ENCODE measurements at places on chromosomes 16 and 17.

- DNase-seq, result no peak
These were observed 5.6 kb downstream of the MMD start for GRCh38 chr17:55416000-55416399.

DNA sequence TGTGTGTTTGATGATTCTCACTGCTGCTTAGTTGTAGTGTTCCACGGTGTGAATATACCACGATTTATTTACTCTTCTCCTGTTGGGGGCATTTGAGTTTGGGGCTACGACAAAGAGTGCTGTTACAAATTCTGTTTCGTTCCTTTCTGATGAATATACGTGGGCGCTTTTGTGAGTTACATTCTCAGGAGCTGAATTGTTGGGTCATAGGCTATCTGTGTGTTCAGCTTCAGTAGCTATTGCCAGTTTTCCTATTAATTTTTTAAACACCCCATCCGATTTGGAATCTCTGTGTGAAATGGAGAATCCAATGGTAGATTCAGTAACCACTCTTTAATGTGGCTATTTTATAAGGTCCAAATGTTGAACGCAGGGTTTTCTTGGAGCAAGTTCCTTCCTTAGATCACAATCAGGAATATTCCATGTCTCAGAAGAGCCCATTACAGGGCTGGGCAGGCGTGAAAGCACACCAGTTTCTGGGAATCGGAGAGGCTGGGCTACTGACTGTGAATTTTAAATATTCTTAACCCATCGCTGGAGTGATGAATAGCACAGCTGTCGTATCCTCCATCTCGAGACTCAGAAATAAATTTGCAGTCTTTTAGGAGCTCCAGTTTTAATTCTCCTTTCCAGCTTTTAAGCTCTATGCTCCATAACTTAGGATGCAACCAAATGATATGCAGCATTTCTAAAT is 115.9 kb downstream of the PITPNC1 start:
- no peak for DNase-seq

DNA sequence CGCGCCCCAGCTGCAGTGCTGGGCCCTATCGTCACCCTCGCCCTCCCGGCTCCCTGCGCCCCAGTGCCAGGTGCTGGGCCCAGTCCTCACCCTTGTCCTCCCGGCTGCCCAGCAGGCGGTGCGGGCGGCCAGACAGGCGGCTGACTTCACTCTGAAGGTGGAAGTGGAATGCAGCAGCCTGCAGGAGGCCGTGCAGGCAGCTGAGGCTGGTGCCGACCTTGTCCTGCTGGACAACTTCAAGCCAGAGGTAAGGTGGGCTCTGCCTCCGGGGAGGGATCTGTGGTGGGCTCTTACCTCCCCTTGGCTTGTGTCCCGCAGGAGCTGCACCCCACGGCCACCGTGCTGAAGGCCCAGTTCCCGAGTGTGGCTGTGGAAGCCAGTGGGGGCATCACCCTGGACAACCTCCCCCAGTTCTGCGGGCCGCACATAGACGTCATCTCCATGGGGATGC is 17.9 kb downstream of the QPRT start:
- no peak for DNase-seq

DNA sequence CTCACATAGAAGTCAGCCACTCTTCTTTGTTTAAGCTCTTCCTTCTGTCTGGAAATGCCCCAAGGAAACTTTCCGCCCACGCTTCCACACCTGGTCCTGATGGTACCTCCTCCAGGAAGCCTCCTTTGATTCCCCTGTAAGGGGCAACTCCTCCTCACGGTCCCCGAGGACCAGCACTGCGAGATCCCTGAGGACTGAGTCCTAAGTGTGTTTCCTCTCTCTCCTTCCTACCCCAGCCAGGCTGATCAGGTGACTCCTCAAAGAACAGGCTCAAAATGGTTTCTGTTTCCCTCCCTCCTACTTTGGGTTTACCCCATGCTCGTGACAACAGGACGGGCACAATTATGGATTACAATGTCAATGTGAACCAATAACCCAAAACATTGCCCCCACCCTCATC is 63.0 kb upstream of the MED9 start:
- no peak for DNase-seq

- no peak for DNase-seq
These were observed 1.4 kb downstream of the MPG start for GRCh38 chr16:79151-80054.
